ENCODE measurements at places on chromosomes 7 and 10.

DNA sequence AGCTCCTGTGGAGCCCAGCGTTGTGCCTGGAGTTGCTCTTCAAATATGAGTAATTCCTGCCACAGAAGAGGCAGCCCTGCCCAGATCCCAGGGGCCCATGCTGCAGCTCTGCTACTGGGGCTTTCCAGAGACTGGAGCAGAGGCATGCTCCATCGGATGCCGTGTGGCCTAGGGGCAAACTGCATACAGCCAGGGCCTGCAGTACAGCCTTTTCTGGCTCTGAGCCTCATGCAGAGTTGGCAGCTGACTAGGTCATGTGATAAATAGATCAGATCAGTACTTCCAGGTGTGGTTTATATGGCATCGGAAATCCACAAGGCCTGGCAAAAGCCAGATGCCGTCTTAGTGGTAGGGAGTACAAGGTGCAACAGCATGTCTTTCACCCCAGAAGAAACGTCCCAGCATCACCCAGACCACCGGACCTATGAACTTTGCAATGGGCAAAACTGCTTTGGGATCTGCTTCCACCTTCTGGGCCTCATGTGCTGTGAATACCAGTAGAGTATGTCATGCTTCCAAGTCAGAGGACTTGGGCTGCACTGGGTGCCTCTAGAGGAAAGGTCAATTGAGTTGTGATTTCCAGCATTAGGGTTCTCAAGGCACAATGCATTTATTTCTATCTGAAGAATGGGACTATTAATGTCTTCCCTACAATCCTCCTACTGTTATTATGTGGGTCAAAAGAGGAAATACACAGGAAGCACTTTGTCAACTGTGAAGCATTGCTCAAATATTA is 250.7 kb upstream of the ZNF32 start:
- DNase-seq, result no peak

DNA sequence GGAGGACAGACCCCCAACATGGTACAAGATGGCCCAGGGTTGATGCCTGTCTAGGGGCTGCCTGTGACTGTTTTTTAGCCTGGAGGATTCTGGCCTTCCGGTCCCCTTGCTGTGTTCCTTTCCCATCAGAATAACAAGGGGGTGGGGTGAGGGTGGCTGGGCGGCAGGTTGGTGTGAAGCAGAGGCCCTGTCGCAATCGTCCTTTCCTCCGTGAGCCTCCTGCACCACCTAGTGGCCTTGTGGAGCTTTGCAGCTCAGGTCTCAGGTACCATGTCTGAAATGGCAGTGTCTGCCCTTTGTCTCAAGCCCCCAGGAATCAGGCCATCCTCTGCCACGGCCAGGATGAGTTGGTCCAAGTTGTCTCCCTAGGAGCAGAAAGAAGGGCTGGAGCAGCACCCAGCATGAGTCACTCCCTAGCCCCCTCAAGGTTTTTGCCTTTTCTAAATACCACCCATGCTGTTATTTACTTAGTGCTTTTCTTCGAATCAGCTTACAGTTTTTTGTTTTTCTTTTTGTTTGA is 24.2 kb downstream of the TACR2 start:
- DNase-seq, result peak; percentile 51

- no peak for DNase-seq
Measured at GRCh38 chr10:7412928-7413282, 2.1 kb upstream of the SFMBT2 start.

GRCh38 chr10:101238732-101239105 is 9.5 kb upstream of the LBX1 start:
- DNase-seq, result no peak

DNA sequence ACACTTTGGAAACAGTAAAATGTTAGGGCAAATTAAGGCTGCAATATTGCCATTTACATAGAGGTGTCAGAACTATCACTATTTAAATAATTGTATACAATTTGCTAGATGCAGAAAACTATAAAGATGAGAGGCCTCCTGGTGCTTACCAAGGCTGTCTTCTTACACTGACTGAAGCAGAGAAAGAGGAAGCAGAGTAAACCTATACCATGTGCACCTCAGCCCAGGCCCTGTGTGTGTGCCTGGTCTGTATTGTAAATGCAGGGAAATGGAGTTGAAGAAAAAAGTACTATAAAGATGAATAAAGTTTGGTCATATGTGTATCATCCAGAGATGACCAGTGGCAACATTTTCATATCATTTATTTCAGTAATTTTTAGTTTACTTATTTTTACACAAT is 29.2 kb downstream of the ELMO1 start:
- no peak for DNase-seq

- no peak for DNase-seq
Measured at GRCh38 chr7:35032166-35032565, 5.1 kb downstream of the DPY19L1 start.

DNA sequence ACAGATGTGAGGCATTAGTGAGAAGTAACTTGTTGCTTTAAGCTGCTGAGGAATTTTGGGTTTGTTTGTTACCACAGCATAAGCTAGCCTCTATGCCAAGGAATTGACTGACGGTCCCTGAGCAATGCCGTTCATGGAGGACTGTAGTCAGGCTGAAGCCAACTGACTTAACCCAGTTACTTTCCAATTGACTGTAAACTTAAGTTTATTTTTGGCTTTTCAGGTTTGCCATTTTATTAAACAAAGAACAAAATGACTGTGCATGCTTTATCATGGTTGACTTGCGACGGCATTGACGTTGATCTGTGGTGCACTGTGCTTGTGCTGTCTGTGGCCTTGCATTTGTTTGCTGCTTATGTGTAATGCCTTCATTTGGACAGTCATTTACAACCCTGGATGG is 53.5 kb downstream of the DNAJB9 start:
- no peak for DNase-seq

GRCh38 chr10:30510184-30510931 is 76.4 kb downstream of the MAP3K8 start:
- no peak for DNase-seq

- DNase-seq, result no peak
Measured at GRCh38 chr7:15399441-15399840, 162.4 kb downstream of the AGMO start.

GRCh38 chr10:14880229-14880628 is 1.6 kb downstream of the SUV39H2 start:
- no peak for DNase-seq

DNA sequence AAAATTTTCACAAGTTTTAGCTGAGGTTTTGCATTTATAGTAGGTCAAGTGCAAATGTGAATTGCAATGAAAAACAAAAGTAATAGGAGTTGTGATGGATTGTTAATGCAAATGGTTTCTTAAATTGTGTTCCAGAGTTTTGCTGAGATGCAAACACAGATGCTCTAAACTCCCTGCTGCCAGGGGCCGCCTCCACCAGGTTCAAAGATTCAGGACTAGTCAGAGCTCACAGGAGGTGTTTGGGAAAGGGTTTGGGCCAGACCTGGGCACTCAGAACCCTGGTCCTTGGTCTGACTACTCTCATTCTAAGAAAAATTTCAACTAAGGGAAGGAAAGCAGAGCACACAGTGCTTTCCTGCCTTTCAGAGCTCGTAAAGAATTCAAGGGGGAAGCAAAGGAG is 193.1 kb downstream of the CCSER2 start:
- DNase-seq, result no peak

DNA sequence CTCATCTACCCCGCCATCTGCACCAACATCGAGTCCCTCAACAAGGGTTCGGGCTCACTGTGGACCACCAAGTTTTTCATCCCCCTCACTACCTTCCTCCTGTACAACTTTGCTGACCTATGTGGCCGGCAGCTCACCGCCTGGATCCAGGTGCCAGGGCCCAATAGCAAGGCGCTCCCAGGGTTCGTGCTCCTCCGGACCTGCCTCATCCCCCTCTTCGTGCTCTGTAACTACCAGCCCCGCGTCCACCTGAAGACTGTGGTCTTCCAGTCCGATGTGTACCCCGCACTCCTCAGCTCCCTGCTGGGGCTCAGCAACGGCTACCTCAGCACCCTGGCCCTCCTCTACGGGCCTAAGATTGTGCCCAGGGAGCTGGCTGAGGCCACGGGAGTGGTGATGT is 34.6 kb upstream of the CDH23 start:
- DNase-seq, result no peak

DNA sequence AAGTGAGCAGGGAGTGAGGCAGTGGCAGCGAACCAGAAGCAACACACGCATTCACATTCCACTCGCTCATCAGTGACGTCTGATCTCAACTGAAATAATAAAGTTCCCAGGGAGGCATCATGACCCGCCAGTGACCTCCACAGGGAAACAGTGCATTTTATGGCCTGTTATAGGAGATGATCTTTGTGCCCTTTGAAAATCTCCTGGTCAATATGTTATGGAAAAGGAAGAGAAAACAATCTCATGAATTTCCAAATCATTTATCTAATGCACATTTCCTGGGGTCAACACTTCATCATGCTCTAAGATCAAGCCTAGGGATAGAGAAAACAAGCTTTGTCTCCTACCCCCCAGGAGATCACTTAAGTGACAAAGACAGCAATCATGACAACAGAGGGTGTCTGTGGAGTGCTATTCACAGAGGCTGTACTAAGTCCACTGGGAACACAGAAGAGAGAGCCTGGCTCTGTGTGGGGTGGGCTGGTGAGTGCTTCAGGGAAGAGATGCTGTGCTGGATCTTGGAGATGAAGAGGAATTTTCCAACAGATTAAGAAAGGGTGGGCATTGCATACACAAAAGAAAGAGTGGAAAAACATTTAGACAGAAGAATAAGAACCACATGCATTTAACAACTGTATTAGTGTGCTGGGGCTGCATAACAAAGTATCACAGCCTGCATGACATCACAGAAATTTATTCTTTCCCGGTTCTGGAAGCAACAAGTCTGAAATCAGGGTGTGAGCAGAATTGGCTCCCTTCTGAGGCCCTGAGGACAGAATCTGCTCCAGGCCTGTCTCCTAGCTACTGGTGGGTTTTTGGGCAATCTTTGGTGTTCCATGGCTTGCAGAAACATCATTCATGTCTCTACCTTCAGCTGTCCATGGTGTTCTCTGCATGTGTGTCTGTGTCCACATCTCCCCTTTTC is 613.9 kb upstream of the IGFBP3 start:
- DNase-seq, result no peak

- no peak for DNase-seq
Measured at GRCh38 chr7:44386139-44386913, 60.9 kb upstream of the CAMK2B start.

DNA sequence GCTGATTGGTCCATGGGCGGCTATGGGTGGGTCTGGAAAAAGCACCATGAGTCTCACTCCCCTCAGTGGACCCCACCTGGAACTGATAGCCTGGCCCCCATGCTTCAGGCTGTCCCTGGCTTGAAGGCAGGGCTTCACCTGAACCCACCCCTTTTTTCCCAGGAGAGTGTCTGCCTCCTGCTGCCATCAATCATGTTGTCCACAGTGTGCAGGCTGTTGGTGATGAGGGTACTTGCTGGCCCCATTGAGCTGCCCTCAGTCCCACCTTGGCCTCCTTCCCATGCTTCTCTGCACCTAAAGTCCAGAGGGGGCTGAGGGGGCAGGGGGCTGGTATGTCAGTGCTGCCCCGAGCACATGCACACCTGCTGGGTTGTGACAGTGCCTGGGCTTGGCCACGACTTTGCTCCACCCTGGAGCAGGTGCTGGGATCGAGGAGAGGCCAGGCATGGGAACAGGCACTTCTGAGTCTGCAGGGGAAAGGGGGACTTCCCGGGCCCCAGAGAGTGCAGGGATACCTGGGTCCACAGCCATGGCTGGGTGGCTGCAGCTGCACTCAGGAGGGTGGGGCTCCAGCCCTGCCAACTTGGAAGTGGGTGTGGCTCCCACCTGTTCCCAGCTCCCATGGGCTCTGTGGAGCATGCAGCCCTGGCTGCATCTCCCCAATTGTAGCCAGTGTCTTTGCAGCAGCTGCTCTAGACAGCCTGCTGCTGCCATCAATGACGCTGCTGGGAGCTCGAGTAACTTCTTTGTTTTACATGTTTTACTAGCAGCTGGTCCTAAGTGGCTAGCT is 56.9 kb downstream of the ADK start:
- DNase-seq, result no peak

GRCh38 chr7:25967278-25968204 is 184.5 kb upstream of the NFE2L3 start:
- DNase-seq, result no peak

DNA sequence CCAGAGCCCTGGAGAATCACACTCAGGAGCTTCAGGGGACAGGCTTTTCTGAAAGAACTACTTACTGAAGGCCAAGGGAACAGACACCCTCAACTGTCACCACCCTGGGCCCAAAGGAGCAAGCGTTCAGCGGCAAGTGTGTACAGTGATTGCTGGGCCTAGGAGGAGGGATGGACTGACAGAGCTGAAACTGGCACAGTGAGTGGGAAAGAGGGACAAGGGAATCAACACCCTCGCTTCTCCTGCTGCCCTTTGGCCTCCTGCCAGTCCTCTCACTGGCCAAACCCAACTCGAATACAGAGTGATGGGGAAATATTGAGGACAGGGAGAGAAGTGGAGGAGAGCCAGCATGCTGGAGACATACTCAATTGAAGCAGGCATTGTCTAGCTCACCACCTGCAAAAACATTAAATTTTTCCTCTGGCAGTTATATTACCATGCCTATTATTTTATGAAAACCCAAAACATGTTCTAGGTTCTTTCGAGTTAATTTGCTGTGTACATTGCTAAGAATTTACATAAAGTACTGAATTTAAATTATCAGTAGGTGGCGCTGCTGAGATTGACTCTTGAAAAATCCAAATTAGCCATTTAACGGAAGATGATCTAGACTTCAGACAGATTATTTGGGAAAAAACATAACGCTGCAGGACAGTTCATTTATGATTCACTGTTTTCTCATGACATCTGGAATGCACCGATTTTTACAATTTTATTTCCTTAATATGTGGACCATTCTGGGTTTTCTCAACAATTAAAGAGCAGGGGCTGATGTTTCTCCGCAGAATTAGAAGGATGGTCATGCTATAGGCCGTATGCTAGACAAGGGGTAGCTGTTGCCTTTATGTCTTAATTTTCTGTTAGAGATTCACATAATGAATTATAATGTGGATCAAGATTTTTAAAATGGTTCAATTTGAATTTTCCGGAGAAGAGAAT is 14.7 kb upstream of the TMEM236 start:
- no peak for DNase-seq

GRCh38 chr7:7257899-7258692 is 75.8 kb downstream of the C1GALT1 start:
- DNase-seq, result no peak

DNA sequence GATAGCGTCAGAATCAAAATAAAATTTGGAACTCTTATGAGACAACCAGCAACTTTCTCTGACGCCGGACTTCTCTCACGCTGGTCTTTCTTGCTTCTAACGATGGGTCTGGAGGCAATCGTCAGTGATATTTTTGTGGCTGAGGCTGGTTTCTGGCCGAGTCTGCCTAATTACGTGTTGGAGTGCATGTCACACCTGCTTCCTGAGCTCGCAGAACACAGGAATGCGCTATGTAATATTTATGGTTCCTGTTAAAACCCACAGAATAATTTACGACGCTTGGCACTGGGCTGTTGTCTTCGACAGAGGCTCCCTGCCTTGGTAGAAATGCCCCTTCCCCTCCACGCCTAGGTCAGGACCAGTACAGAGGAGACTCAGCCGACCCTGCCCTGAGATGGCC is 64.9 kb downstream of the NPTX2 start:
- no peak for DNase-seq

GRCh38 chr10:105468759-105469158 is 827.7 kb downstream of the SORCS3 start:
- DNase-seq, result no peak
